Left colon (tissue), 2 donors: ENCODE measurements at places on chromosomes 12 and 14. TPM values are rescaled to one million over a fixed set of nuclear protein-coding genes. Genes with fewer than 3 reads are reported as not detected.

GRCh38 chr12:19833775-19834501 lies 394.6 kb downstream of the AEBP2 start:
- no peak for DNase-seq

DNA sequence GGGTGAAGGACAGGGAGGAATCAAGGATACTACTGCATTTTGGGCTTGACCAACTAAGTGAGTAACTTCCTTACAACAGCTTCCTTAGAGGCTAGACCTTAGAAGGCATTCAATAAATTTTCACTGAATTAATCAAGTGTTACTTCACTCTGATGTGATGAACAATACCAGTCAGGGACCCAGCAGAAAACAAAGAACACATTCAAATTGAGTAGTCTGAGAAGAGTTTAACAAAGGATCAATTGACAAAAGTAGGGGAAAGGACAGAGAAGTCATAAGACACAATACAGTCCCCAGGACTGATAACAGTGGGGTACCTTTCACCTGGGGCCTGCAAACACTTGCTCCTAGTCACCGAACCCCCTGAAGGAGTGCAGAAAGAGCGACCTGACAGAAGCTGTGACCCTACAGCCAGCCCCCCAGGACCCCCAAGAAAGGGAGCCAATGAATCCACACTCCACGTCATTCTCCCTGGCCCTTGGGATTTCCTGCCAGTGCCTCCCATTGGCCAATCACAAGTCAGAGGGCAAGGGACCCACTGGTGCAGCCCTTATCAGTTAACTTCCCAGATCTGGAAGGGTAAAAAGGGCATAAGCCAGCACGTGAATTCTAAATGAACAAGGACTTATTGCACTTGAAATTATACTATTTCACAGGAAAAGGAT lies 6.9 kb downstream of the ANAPC5 start:
- no peak for DNase-seq

DNA sequence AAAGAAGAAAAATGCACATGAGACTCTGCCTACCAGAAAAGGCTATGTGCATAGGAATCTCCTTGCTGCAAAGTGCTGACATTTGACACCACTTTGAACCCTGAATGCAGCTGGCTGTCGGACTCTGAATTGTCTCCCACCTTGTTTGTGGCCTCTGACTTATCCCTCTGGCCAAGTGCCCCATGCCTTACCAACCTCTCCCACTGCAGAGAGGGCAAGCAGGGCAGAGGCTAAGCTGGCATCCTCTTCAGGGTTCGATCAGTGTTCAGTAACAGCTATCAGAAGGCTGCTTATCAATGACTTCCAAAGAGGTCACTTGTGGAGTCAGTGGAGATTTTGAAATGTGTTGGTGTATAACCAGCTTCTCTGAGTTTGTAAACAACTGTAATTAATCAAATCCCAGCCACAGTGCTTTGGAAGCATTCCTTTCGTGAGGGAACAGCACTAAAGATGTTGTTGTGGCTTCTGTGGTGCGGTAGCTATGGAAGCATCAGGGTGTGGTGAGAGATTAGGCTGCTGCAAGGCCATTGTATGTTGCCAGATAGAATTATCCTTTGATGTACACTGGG lies 22.6 kb upstream of the BMP4 start:
- DNase-seq = no peak

DNA sequence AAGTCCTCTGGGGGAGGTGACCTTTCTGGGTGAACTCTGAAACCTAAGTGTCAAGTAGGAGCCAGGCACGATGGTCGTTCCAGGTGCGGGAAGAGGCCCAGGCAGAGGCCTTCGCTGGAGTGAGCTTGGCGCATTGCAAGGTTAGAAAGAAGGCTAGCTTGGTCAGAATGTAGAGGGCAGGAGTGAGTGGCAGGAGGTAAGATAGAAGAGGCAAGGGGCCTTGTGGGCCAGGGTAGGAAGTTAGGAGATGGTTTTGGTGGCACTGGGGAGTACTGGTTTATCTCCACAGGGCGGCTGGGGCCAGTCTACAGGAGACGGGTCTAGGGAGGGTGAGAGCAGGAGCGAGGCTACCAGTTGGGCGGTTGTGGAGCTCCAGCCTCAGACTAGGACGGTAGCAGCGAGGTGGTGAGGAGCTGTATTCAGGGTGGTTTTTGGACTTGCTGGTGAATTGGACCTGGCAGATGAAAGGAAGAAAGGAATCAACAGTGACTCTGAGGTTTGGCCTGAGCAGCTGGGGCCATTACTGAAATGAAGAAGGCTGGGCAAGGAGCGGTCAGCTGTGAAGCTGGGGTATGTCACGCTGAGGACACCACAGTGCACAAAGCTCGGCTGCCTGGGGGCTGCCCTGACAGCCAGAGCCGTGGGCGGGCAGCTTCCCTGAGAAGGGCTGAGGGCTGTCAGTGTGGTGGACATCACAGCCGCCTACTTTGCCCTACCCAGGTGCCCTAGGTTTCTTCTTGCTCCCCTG lies 9.0 kb downstream of the MLXIP start:
- DNase-seq = peak; percentile 33

Gene ALG10
- 5.4 TPM for total RNA-seq
